Activated CD4-positive, alpha-beta T cell treated with anti-CD3 and anti-CD28 coated beads, Interleukin-2, amount 50 U/mL, for 1 hour (primary cell): ENCODE measurements at places on chromosomes 11 and 22.
A peak's percentile ranks its signal among the peaks of the same experiment; 100 is the strongest.

GRCh38 chr11:83933008-83933407 is 646.8 kb upstream of the CCDC90B start:
- no peak for DNase-seq

- no peak for DNase-seq
These were observed 5.0 kb downstream of the THY1 start for GRCh38 chr11:119417726-119418540.

- no peak for DNase-seq
These were observed 21.1 kb downstream of the UBASH3B start for GRCh38 chr11:122676638-122677037.

GRCh38 chr11:118398791-118399559 is 2.4 kb upstream of the ATP5MG start:
- peak; percentile 53 for DNase-seq

- peak; percentile 39 for DNase-seq
These were observed 107.8 kb downstream of the FAR1 start for GRCh38 chr11:13776134-13776815.

DNA sequence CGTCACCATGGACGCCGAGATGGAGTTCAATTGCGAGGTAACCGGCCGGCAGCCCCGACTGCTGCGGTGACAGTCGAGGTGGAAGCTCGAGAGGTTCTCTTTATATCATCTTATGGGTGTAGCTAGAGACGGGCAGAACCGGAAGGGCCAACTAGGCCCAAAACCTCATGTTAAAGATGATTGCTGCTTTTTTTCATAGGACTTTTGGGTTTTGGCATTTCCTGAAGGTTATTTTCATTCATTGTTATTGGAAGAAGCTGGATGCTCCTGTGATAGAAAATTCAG is 585 bp downstream of the NF2 start:
- peak; percentile 41 for DNase-seq

DNA sequence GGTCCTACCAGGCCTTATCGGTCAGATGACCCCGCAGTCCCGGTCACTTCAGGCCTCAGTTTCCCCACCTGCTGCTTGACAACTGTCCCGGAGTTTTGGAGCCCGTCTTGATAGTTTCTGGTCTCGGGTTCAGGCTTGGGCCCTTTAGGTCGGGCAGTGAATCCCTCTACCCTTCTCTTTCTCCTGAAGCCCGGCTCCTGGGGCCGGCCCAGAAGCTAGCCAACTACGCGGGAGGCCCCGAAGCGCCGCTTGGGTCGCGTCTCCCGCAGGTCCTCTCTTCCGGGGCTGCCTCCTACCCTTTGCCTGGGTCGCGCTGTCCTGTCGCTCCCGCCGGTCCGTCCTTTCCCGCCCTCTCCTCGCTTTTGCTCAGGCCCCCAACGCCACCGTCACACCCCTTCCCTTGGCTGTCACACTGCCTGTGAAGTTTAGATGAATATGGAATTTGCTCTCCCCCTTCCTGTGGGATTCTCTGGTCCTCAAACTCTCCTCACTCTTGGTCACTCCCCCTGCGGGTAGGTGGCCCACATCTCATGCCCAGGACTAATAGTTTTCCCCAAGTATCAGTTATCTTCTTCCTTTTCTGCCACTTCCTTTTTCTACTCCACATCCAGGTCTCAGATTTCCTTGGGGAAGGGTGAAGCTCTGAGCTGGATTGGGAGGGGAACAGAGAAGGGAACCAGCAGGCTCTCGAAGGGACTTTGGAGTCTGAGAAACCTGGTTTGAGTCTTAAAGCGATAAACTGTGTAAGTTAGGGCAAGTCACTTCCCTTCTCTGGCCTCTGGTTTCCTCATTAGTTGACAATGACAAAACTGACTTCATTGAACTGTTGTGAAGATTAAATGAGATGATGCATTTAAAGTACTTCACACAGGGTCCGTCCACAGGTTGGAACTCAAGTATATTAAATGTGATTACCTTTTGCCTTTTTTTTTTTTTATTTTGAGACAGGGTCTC is 790 bp downstream of the RAB1B start:
- no peak for DNase-seq

DNA sequence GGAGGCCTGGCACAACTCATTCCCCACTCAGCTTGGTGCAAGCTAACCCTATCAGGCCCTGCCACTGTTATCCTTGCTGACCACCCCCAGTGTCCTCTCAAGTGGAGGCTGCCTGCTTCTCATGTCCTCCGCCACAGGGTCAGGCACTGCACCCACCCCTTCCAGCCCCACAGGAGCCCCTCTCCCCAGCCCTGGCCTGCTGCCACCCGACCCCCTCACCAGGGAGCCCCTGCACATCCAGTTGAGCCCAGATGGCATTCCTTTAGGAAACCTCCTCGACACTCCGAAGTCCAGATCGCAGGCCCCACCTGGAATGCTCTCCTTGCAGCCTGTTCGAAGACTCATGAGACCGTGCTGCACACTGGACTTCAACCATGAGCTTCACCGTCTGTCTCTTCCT is 28.0 kb upstream of the IL17RA start:
- no peak for DNase-seq

GRCh38 chr11:12109591-12110196 is 696 bp upstream of the MICAL2 start:
- no peak for DNase-seq

DNA sequence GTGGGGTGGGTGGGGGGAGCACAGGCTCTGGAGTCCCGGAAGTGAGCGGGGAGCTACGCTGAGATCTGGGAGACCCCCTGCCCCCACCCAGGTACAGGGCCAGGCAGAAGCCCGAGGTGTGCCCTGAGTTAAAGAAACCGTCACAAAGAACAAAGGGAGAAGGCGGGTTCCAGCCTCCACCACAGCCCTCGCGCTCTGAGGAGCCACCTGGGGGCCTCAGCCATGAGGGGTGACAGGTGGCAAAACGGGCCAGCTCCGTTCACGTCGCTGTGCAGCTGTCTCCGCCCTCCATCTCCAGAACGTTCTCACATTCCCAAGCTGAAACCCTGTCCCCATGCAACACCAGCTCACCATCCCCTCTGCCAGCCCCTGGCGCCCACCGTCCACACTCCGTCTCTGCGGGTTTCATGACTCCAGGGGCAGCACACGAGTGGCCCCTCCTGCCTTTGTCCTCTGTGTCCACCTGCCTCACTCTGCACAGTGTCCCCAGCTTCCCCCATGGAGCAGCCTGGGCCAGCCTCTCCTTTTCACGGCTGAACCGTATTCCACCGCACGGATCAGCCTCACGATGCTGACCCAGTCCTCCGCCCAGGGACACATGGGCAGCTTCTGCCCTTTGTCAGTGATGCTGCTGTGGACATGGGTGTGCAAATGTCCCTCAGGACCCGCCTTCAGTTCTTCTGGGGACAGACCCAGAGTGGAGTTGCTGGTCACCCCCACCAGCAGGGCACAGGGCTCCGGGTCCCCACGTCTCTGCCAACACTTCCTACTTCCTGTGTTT is 1.7 kb upstream of the MUC5B start:
- DNase-seq, result no peak

DNA sequence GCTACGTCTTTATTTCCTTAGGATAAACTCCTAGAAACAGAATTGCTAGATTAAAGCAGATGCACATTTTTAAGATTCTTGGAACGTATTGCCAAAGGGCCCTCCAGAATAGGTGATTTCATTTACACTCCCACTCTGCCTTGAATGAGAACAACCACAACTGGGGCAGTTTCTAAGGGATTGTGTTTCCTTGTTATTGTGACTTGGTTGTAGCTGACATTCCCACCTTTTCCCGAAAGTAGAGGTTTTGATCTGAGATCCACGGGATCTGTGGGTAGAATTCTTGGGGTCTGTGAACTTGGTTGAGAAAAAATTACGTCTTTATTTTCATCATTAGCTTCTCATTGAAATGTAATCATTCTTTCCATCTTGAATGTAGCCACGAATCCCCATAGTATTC is 21.5 kb downstream of the LRRC32 start:
- DNase-seq, result no peak
